ENCODE measurements at places on chromosomes 13 and 19.

DNA sequence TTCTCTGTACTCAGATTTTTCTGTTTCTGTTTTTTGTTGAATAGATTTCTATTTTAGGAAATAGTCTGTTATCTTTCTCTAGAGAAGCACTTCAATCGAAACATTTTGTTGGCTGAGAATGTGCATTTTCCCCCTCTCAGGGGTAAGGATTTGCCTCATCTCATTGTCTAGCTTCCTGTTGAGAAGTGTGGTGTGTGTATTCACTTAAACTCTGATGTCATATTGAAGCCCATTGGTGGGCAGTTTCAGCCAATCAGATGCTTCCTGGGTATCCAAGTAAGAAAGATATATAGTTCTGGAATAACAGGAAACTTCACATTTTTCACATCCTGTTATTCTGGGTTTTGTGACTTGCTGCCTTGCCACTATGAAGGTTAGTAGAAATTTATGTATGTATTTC is 87.6 kb downstream of the ARHGEF7 start:
- DNase-seq = peak; percentile 38

GRCh38 chr13:98428256-98428966 is 148.5 kb downstream of the STK24 start:
- DNase-seq = no peak

DNA sequence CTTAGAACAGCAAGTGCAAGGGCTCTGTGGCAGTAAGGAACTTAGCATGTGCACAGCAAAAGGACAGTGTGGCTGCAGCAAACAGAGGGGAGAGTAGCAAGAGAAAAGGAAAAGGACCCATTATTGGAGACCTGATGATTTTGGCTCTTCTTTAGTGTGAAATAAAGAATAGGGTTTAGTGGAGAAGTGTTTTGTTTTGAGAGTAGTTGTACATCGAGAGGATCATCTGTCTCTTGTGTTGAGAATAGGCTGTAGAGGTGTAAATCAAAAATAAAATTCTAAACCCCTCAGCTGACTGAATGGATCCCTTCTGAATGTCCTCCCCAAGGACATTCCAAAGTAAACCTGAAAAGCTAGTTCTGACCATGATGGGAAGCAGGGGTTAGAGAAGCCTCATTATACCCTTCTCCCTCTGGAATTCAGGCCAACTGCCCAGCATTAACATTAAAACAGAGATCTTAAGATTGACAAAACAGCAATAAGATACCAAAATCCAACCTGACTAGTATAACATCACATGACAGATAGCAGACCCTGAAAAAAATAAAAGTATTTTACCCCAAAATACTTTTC is 73.6 kb upstream of the OBI1 start:
- no peak for DNase-seq

GRCh38 chr19:51493776-51494175 is 7.8 kb downstream of the SIGLEC12 start:
- no peak for DNase-seq

- no peak for DNase-seq
These were observed 395.0 kb downstream of the EFNB2 start for GRCh38 chr13:106140476-106140875.

- no peak for DNase-seq
These were observed 111.6 kb downstream of the RGCC start for GRCh38 chr13:41568972-41569351.

DNA sequence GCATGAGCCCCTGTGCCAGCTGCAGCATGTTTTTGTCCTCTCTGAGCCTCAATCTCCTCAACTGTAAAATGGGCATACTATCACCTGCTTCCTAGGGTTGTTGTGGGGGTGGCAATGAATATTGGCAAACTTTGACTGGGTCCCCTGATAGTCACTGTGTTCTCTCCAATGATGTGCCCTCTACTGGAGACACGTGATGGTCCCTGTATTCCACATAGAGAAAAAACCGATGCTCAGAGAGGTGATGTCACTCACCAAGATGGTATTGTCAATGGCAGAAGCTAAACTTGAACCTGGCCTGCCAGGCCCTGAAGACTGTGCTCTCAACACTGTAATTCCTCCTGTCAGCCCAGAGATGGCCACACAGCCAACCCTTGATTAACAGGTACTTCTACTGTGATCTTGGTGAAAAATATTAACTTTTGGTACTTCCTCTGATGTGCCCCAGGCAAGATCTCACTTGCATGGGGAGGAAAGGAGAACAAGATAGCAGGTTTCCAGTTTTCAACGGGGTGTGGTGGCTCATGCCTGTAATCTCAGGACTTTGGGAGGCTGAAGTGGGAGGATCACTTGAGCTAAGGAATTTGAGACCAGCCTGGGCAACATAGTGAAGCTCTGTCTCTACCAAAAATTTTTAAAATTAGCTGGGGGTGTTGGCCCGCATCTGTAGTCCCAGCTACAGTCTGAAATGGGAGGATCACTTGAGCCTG is 3.6 kb downstream of the CEACAM20 start:
- no peak for DNase-seq

DNA sequence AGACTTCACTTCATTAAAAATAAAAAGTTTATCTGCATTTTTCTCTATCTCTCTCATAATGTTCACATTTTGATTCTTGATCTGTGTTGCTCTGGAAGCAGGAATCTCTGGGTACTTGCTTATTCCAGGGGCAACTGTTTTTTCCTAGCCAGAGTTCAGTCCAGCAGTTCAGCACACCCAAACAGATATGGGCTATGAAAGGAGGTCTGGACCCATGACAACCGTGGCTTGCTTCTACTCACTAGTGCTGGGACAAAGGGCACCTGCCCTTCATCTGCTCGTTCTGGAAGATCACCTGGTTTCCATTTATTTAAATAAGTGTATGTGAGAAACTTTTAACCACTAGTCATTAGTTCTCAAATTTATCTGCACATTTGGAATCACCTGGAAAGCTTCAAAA is 36.0 kb downstream of the POLR1D start:
- DNase-seq = no peak

DNA sequence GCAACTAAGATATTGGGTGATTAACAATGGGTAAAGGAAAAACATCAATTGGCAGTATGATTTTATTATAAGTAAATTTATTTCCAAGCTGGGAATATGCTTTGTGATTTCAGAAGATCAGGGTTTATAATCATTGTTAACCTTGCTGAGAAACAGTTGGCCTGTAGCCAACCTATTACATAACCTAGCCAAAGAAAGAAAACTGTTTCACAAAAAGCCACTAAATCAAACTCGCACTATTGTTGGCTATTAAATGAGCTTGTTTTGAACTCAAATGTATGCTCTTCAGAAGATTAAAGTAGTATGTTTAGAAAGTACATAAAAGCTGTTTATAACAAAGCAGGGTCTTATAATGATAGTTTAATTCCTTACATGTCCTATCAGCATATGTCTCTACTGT is 151.7 kb downstream of the LHFPL6 start:
- no peak for DNase-seq

DNA sequence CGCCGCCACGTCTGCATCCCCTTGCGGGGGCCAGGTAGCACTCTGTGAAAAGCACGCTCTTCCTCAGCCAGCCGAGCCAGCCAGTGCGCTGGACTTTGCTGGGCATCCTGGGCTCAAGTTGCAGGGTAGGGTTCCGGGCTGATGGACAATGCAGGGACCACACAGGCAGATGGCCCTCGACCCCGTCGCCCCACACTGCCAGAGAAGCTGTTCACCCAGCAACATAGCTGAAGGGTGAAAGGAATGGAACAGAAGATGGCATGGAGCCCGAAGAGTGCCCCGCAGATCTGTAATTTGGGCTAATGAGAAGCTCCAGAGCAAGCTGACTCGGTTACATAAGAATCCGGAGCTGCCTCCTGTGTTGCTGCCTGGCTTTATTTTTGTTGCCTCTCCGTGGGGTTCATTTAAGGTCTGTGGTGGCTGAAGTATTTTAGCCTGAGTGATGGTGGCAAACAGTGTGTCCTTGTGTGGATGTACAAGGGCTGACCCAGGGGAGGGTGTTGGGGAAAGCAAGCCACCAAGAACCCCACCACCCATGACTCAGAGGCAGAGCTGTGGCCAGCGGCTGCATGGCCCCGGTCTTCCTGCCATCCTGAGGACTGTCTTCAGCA is 105.8 kb downstream of the SOX1 start:
- no peak for DNase-seq

- DNase-seq = peak; percentile 90
These were observed at the start of gene ZNF100 for GRCh38 chr19:21767065-21767800. Gene ZNF100, minus strand, starts transcription at chr19:21767579. Its CDS starts 150 bp downstream, at chr19:21767429.
